LHCN-M2 (cell line): ENCODE measurements at places on chromosomes 4 and X.

DNA sequence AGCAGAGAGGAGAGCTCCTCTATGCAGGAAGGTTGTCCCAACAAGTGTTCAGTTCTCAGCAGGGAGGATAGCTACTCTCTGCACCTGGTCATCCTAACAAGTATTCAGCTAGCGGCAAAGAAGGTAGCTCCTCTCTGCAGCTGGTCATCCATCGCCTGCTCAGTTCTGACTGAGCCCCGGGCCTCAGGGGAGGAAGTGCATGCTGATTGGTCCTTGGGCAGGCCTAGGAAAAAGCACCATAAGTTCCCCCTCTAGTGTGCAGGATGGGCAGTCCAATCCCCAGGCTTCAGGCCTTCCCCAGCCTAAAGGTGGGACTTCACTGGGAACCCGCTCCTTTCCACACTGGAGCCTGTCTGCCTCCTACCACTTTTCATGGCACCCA, 4.4 kb upstream of the FBXW7 start:
- DNase-seq = no peak

DNA sequence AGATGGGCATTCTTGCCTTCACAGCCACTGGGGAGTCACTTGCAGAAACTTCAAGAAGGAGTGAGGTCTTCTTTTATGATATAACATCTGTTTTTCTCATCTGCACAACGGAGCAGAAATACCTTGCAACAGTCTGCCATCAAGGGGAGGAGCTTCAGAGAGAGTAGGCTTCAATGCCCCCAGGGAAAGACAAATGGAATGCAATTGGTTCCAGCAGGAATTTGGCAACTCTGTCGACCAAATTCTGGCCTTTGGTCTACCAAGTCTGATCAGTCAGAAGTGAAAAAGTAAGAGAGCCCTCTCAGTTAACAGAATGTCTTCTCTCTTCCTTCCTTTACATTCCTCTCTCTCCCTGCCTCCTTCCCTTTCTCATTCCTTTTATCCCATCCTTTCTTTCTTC, 229.3 kb downstream of the IDS start:
- DNase-seq = no peak

DNA sequence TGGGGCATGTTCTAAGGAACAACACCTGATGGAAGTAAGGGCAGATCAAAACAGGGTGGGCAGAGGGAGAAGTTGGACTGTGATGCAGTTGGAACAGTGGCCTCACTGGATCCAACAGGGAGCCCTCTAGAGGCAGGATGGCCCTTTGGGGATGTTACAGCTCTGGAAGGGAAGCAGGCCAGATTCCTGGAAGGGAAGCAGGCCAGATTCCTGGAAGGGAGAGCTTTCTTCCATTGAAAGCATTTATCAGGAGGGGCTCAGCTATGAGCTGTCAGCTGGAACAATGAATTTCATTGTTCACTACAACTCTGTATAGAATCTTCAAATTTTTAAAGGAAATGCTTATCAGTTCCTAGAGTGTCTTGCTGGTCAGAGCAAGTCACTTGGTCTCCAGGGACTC, 17.7 kb downstream of the IL15 start:
- DNase-seq = peak; percentile 44

DNA sequence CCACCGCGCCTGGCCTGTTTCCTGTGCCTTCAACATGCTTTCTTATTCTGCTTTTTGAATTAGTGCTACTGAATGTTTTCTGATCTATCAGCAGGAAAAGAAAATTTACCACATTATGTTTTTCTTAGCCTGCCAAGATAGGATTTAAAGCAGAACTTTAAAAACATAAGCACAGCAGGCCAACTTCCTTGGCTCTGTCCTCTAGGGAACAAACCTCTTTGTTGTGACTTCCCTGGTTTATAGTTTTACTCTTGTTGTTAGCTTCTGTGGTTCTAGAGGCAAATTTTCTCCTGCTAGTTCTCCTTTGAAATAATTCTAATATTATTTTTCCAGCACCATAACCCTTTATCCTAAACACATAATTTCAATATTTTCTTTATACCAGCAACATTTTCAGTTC, 605.1 kb downstream of the ADGRL3 start:
- no peak for DNase-seq

GRCh38 chrX:129997086-129997485, 14.7 kb downstream of the BCORL1 start:
- no peak for DNase-seq
